Stimulated activated CD4-positive, alpha-beta T cell treated with anti-CD3 and anti-CD28 coated beads, Interleukin-15, amount 100 ng/mL, for 24 hours (primary cell): ENCODE measurements at places on chromosomes 1 and 21.

DNA sequence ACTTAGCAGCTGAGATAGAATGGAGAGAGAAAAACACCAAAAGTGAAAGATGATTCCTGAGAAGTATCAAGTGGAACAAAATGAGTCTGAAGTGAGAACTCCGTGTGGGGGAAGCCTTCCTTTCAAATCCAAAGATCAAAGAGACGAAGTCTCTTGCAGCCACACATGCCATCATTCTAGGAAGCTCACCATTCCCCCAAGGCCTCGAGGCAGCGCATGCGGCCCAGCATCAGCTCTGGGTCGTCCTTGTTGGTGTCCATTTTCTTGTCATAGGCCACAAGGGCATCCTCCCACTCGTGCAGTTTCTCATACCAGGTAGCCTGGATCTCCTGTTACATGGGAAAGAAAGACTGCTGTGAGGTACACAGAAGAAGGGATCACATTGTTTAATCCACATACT is 32.2 kb upstream of the ANGPTL7 start:
- peak; percentile 46 for DNase-seq

GRCh38 chr21:37389456-37389855 is 22.9 kb downstream of the DYRK1A start:
- DNase-seq: no peak

DNA sequence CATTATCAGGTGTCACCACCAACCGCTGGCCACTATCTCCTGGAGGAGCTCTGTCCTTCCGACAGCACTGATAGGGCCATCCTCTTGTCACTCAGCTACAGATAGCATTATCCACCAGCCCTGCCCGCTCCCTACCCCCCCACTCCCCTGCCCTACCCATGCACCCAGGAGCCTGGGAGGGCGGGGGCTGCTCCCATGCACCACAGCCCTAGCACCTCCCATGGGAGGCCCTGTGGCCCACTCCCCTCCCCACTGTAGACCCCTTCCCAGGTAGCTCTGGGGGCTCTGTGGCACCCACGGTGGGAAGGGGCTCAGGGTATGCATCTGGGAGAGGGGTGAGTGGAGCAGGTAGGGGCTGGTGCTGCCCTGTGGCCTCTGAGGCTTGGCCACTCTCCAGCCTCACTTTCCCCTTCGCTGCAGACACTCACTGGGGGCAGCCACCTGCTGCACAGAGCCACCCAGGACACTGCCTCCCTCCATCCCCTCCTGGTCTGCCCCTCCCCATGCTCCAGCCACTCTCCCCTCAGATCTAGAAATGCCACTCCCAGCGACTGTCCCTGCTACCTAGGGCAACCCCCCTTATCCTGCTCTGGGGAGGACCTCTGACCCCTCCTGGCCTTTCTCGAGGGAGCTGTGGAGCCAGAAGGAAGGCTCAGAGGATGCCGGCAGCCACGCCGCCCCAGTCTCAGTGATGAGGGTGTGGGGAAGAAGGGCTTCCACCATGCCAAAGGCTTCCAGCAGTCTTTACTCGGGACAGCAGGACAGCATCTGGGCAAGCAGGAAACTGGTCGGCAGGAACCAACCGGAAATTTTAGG is 58.5 kb downstream of the WNT9A start:
- no peak for DNase-seq

DNA sequence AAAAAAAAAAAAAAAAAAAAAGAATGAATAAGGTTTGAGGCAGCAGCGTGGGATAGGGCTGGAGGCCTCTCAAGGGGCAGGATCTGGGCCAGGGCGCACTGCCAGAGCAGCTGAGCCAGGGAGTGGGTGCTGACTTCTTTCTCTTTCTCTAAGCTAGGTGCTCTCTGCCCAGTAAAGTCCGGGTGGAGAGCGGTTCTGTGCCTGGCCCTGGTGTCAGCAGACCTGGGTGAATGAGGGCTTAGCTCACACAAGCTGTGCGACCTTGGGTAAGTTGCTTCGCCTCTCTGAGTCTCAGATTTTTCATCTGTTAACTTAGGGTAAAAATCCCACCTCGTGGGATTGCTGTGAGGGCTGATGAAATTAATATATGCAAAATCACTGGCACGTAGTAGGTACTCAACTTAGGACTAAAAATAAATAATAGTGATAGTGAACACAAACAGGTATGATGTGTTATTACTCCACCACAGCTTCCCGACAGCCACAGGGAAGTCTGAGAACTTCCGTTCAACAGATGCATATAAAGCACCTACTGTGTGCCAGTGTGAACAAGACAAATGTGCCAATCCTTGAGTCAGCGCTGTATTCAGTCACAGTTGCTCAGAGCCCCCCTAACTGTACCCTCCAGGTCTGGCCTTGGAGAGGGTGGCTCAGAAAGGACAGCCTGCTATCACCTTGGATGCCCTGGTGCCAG is 2.0 kb upstream of the FAM131C start:
- no peak for DNase-seq

DNA sequence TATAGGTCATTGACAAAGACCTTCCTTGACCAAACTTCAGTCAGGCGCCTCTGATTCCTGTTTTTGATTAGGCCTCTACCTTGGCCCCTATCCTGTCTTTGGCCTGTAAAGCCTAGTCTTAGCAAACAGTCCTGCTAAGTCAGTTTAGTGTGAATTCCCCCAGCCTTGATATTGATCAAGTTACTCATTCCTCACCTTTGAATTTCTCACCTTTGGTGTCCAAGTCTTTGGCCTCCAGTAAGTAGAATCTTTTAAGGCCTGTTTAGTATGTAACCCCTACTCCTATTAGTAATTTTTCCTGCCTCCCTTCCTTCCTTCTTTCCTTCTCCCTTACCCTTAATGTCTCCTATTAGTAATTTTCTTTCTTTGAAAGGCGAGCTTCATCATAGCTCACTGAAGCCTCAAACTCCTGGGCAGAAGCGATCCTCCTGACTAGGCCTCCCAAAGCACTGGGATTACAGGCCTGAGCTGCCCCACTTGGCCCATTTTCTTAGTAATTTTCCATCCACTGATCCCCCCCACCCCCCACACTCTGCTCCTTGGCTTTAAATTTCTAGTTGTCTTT is 13.0 kb upstream of the ZNF692 start:
- no peak for DNase-seq

DNA sequence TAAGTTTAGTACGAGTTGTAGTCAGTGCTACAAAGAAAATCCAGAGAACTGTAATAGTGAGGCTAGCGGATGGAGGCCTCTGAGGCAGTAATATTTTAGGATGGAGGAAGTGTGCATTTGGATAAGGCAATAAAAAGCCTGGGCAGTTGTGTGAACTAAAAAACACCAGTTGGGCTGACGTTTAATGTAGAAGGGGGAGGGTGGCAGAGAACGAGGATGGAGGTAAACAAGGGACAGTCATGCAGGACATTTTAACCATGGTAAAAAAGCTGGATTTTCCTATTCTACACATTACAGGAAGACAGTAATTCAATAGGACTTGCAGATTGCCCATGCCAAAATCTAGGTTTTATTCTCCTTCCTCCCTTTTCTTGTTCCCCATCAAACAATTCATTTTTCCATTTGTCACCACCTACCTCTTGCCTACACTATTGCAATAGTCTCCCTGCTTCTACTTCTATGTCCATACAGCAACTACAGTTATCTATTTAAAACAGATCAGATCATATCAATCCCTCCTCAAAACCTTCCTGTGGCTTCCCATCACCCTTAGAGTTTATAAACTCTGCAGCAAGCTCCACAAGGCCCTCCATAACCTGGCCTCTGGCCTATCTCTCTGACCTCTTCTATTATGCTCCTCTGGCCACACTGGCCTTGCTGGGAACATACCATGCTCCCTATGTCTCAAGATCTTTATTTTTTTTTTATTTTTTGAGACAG is 27.7 kb downstream of the ERO1B start:
- no peak for DNase-seq

- no peak for DNase-seq
These were observed 60.5 kb downstream of the SLC66A1 start for GRCh38 chr1:19372602-19373001.

GRCh38 chr1:1406821-1407635 is at the start of gene MRPL20:
TSS of gene MRPL20 (minus strand) at chr1:1407293. CDS start at chr1:1407217, 76 bp downstream.
- peak; percentile 97 for DNase-seq

DNA sequence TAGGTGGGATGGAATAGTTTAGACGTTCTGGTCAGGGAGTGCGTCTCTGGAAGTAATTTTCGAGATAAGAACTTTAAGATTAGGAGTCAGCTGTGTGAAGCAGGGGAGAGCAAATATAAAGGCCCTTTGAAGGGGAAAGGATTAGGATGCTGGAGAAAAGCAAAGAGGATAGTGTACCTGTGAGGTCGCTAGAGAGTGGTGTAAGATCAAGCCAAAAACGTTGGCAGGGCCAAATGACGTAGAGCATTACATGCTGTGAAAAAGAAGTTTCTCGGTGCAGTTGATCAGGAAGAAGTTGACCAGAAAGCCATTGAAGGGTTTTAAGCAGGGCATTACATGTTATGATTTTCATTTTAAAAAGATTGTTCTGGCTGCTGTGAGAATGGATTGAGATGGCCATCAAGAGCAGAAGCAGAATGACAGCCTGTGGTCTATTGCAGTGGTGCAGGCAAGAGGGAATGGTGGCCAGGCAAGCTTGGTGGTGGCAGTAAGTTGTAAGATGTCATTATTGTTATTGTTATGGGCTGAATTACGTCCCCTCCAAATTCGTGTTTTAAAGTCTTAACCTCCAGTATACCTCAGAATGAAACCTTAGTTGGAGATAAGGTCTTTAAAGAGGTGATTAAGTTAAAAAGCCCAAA is 113.6 kb upstream of the KIF26B start:
- no peak for DNase-seq

DNA sequence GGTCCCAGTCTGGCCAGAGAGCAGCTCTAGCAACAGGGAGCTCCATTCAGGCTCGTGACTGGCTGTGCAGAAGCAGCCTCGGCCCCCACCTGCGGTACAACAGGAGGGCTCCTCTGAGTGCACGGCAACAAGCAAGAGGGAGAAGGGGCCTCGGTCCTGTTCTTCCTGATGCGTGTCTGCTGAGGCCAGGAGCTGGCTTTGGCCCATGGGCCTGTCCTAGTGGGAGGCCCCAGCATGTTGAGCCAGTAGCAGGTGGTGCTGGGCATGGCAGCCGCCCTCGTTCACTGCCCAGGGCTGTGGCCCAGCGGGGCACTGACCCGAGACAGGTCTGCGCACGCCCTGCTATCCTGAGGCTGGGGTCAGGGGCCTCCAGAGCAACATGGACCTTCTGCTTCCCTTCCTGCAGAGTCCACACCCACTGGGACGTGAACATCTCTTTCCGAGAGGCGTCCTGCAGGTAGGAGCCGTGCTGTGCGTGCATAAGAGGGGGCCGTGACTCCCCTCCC is 7.0 kb downstream of the SAMD11 start:
- DNase-seq: no peak

GRCh38 chr1:57020216-57020615 is 54.4 kb upstream of the C8B start:
- DNase-seq: no peak

DNA sequence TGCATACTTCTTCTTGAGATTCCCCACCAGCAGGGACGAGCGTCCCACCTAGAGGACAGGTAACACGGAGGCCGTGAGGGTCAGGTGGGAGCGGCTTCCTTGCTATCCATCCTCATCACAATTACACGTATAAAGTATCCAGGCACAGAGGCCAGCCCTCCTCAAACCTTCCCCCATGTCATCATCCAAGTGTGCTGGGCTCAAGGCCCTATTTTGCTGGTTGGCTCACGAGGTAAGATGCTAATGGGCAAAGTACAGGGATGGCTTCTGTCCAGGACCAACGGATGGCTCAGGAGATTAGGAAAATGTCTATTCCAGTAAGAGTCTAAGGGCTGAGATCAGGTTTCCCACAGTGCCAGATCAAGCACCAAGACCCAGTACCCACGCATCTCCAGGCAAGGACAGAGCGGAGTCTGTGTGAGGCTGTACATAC is 11.5 kb upstream of the A3GALT2 start:
- no peak for DNase-seq

GRCh38 chr1:172700556-172700955 is 41.7 kb downstream of the FASLG start:
- no peak for DNase-seq

GRCh38 chr1:177937174-177937770 is 32.6 kb downstream of the SEC16B start:
- DNase-seq: no peak

DNA sequence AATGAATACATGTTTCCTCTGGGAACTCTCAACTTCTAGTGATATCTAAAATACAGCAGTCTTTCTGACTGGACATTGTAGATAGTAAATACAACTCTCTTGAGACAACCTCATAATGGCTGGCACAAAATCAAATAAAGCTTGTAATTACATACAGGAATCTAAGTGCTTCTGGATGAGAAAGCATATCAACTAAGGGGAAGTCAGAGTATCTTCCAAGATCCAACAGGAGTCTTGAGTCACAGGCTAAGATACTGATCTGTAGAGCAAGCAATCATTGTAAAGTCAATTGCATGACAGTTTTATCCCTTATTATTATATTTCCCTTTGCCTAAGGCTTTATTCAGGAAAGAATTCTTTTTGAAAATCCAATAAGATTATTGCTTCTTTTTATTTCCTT is 249.9 kb downstream of the LRRIQ3 start:
- DNase-seq: no peak

GRCh38 chr1:30000266-30000665 is 723.1 kb downstream of the MATN1 start:
- no peak for DNase-seq

GRCh38 chr1:74422421-74423292 is 89.8 kb downstream of the LRRC53 start:
- DNase-seq: no peak

DNA sequence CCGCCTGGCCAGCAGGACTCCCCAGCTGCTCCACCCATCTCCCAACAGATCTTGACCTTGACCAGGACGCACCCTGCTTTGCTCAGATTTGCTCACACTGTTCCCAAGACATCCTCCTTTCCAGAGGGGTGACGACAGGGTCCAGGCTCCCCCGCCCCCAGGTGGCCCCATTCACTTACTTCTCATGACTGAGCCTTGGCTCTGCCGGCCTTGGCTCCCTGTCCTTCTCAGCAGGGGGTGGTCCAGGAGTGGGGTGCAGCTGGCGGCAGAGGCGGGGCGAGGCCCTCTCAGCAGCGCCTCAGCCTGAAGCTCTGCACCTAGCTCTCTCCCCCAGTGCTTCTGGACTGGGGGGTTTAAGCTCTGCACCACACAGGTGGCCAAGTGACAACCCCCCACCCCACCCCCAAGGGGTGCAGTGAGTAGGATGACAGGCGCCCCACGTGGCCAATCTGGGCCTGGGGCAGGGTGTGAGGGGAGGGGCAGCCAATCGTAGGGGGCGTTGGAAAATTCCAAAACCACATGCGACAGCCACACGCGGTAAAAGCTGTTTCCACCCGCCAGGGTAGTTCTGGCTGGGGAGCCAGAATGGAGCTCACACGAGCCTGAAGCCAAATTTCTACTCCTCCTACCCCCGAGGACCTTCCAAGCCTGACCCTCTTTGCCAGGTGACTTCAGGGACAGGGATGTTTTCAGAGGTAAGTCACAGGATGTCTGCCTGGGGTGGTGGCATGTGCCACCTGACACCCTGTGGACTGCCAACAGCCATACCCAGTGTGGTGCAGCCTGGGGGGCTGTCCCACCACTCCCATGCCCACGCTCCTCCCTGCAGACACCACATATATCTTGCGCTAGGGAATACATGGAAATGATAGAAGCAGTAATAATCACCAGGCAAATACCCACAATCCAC is 5.6 kb downstream of the RORC start:
- DNase-seq: peak; percentile 64
